ENCODE measurements at places on chromosomes 4 and X. TPM values are rescaled to one million over a fixed set of nuclear protein-coding genes. Genes with fewer than 3 reads are reported as not detected.

DNA sequence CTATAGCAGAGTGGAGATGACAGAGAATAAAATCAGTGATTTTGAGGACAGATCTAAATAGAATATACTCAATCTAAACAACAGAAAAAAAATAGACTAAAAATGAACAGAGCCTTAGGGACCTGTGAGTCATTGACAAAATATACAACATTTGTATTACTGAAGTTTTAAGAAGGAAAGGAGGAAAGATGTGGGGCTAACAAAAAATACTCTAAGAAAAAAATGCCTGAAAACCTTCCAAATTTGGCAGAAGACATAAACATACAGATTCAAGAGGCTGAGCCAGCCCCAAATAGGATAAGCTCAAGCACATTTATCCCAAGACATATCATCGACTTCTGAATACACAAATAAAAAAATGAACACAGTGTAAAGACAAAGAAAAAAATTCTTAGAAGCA, 123.6 kb upstream of the INTU start:
- no peak for DNase-seq

GRCh38 chr4:164876700-164877324, at the start of gene APELA:
Gene APELA, plus strand, starts transcription at chr4:164877178. Its CDS starts 154 bp downstream, at chr4:164877332.
- no peak for DNase-seq

- no peak for DNase-seq
Measured at GRCh38 chrX:48470110-48470832, at the start of gene SLC38A5. Gene SLC38A5, minus strand, starts transcription at chrX:48470260. Its CDS starts 2,336 bp downstream, at chrX:48467924.

DNA sequence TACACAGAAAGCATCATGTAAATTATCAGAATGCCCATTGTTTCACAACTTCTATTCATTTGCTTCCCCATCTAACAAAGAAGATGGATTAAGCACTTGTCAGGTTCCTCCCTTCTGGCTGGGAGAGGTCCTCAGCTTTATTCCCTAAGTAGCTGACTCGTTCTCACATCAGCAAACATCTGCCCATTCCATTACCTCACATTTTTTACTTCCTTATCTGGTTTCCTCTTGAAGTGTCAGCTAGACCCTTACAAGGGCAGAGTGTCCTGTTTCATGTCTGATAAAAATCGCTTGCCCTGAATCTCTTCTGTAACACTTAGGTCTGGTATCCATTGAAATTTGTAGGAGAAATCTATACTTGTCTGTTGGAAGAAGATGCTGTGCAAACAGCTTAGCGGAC, 34.7 kb downstream of the TMPRSS11A start:
- no peak for DNase-seq

DNA sequence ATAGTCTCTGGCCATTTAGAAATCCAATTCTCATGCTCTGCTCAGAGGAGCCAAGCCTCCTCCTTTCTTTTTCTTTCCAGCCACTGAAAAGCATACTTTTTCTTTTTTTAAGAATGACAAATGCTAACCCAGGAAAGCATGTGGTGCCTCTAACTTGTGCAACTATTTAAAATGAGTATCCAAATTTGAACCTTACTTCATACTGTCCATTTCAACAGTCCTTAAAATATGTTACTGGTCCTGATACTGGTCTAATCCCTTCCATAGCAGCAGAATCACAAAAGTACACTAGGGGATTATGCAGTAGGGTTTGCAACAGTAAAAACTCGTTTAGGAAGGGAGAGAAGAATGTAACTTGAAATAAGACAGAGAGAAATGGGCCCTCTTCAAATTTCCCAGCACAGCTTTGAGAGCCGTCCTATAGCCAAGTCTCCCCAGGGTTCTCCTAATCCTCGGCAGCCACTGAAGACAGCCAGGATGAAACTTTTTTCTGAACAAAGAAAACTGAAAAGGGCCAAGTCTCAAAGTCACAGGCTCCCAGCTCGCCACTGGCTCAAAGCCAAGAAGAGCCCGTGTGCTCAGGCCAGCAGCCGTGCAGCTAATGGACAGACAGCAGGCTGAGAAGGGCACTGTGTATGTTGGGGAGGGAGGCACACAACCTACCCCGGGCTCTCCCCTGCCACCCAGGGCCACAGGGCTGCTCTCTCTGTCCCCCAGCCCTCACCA, 39.5 kb downstream of the GPC4 start:
- no peak for DNase-seq

DNA sequence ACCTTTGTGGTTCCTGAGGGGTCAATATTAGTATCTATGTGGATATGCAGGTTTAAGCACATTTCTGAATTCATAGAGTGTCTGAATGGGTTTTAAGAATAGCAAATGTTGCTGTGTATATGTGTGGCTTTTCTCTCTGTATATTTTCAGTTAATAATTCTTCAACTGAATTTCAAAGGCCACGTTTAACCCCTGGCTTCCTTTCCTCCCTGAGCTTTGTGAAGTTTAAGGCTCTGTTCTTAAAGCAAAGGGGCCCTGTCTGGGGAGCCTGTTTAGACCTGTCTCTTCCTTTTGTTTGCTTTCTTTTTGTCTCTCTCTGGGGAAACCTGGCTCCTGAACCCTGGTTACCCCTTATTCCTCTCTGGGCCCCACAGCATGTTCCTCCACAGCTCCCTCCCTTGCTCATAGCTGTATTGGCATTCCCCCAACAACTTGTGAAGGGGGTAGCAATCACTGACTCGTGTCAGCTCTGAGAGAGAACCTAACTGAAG, 139.1 kb downstream of the COL4A6 start:
- DNase-seq = no peak

DNA sequence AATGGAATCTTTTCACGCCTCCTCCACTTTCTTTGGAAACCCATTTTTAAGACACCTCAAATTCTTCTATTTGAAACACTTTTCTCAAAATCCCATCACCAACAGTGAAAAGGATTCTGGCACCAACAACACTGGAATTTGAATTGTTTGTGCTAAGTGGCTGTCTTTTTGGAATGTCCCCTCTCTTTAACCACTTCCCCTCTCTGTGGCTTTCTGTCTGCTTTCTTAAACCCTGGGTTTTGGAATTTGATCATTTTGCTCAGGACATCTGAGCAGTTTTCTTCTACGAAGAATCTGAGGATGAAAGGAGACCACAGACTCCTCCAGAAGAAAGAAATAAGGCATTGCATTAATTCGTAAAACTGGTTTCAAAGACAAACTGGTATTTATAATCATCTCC, 89.0 kb downstream of the MXRA5 start:
- no peak for DNase-seq

GRCh38 chrX:51891821-51892551, 1.4 kb upstream of the MAGED1 start:
- no peak for DNase-seq

GRCh38 chr4:152087335-152087734, 326.5 kb upstream of the GATB start:
- no peak for DNase-seq

- DNase-seq = no peak
Measured at GRCh38 chr4:952881-953573, 20.3 kb downstream of the DGKQ start.

GRCh38 chrX:53003111-53003510, 44.8 kb upstream of the FAM156A start:
- DNase-seq = no peak

- no peak for DNase-seq
Measured at GRCh38 chr4:141142423-141142822, 9.2 kb upstream of the RNF150 start.

DNA sequence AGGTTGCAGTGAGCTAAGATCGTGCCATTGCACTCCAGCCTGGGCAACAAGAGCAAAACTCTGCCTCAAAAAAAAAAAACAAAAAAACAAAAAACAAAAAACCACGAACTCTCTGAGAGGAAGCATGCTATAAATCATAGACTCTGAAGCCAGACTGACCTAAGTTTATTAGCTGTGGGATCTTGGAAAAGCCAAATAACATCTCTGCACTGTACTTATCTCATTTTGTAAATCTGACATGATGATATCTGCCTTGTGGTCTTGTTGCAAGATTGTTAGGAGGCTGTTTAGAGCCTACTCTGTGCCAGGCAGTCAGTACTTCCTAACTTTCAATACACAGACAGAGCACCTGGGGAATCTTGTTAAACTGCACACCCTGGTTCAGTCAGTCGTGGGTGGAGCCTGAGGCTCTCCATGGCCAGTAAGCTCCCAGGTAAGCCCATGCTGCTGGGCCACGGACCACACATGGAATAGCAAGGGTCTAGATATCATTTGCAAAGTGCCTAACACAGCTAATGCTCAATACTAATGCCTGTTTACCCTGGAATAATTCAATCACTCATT, 107.6 kb upstream of the SMIM10 start:
- no peak for DNase-seq

The CFP gene
- polyA plus RNA-seq = 5.0 TPM

The EDA2R gene
- 1.3 TPM for polyA plus RNA-seq

The SUPT20HL2 gene
- polyA plus RNA-seq = not detected

Measured in right lung (tissue), 10 donors.